Endothelial cell (in vitro differentiated cells): ENCODE measurements at places on chromosomes 13 and 19.

GRCh38 chr19:42440357-42441048, 2.2 kb downstream of the CXCL17 start:
- H3K4me1 ChIP-seq, result peaks cover 12% of the 10 kb centered on the region
- H3K36me3 ChIP-seq, result no peaks in the 10 kb centered on the region
- no peak overlapping the region for H3K27ac ChIP-seq
- DNase-seq, result peak; percentile 89
- H3K27me3 ChIP-seq, result no peaks in the 10 kb centered on the region

GRCh38 chr13:109160357-109160756, 530.9 kb downstream of the MYO16 start:
- no peak for DNase-seq
- H3K4me3 ChIP-seq, result no peak overlapping the region
- peaks cover 8% of the 10 kb centered on the region for H3K27me3 ChIP-seq
- no peaks in the 10 kb centered on the region for H3K36me3 ChIP-seq

DNA sequence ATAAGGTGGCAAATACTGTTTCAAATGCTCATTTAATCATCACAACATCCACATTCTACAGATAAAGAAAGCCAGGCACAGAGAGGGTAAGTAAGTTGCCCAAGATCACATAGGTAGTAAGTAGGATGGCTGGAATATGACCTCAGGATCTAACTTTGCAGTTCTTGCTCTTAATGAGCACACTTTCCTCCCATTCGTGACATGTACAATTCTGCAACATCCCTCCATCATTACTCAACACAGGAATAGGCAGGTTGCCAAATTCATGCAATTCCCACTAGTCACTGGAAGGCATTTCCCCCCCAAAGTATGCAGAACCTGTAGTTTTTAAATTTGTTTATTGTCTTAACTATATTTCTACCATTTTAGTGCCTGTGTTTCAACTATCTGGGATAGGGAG, 109.2 kb downstream of the OLFM4 start:
- no peaks in the 10 kb centered on the region for H3K36me3 ChIP-seq
- H3K4me1 ChIP-seq, result no peaks in the 10 kb centered on the region
- no peak overlapping the region for H3K27ac ChIP-seq
- DNase-seq, result no peak

- no peaks in the 10 kb centered on the region for H3K4me1 ChIP-seq
- peak; percentile 17 for DNase-seq
- H3K27me3 ChIP-seq, result peaks cover 2% of the 10 kb centered on the region
- no peak overlapping the region for H3K4me3 ChIP-seq
- peaks cover 19% of the 10 kb centered on the region for H3K36me3 ChIP-seq
Measured at GRCh38 chr13:49517461-49517860, 21.7 kb downstream of the PHF11 start.

DNA sequence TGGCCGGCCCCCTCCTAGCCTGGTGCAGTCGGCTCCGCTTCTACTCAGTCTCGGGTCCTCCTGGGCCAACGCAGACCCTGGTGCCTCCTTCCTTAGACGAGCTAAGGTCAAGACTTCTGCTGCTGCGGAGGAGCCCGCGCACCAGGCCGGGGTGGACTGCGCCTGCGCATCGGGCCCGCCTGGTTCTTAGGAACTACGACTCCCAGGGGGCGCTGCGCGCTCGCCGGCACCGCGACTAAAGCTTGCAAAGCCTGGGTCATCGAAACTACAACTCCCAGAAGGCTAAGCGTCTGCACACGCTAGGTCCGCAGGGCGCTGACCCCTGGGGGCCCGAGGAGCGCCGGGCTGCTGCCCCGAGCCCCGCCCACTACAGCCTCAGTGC, at the start of gene ZNF835:
TSS of gene ZNF835 (minus strand) at position 145 of the 382 bp plus-strand sequence. CDS start 6,559 bp downstream, outside the sequence.
- H3K27me3 ChIP-seq, result peaks cover 16% of the 10 kb centered on the region
- no peaks in the 10 kb centered on the region for H3K4me1 ChIP-seq

GRCh38 chr19:16429066-16429758, 42.6 kb downstream of the EPS15L1 start:
- DNase-seq, result no peak
- H3K36me3 ChIP-seq, result peaks cover 22% of the 10 kb centered on the region
- no peak overlapping the region for H3K4me3 ChIP-seq
- H3K27me3 ChIP-seq, result no peaks in the 10 kb centered on the region
- H3K27ac ChIP-seq, result no peak overlapping the region

DNA sequence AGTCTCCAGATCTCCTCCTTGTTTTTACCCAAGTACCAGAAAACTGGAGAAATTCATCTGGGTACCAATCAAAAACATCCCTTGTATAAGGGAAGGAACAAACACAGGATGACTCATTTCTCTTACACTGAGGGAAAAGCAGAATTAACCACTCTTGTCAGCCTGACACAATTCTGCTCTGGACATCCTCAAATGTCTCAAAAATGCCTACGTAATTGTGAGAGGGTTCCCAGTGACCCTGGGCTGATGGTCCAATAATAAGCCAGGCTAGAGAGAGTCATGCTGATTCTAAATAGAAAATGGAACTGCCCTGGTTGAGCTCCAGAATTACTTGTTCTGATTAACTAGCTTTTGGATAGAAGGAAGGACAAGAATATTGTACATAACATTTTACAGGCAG, 14.5 kb downstream of the ZNF708 start:
- no peak overlapping the region for H3K27ac ChIP-seq
- no peak for DNase-seq
- H3K36me3 ChIP-seq, result peaks cover 18% of the 10 kb centered on the region
- peaks cover 5% of the 10 kb centered on the region for H3K4me1 ChIP-seq
- H3K27me3 ChIP-seq, result peaks cover 2% of the 10 kb centered on the region

DNA sequence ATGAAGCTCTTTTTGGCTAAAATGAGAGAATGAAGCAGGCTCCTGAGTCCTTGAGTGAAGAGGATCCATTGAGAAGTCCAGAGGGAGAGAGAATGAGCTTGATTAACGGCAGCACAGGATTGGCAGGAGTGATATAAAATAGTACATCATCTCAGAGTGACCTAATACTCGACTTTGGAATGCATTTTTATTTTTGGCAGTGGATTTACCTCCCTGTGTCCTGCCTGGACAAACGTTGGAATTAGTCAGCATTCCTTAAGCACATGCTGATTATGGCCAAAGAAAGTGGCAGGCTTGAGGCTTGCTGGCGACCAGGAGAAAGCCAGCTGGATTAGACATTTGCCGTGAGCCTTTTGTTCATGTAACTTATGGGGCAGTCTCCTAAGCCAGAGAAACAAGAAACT, 22.9 kb downstream of the LRCH1 start:
- H3K27ac ChIP-seq, result no peak overlapping the region
- H3K36me3 ChIP-seq, result no peaks in the 10 kb centered on the region

GRCh38 chr19:47854459-47854858, 4.6 kb upstream of the TPRX2 start:
- no peaks in the 10 kb centered on the region for H3K36me3 ChIP-seq
- no peak overlapping the region for H3K4me3 ChIP-seq
- no peak for DNase-seq
- H3K27me3 ChIP-seq, result peaks cover 8% of the 10 kb centered on the region
- H3K27ac ChIP-seq, result no peak overlapping the region

DNA sequence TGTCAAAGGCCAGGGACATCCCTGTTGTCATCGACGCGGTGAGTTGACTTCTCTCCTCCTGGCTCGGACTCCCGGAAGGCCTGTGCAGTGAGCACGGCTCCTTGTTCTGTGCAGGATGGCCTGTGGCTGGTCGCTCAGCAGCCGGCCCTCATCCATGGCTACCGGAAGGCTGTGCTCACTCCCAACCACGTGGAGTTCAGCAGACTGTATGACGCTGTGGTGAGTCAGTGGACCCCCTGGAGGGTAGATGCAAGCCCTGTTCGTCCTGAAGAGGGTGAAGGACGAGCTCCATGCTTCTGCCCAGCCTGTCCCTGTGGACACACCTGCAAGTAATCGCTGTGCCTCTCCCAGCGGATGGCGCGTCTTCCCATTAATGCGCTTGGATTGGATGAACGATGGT, 19.2 kb downstream of the NAXD start:
- H3K27ac ChIP-seq, result peak overlapping the region; percentile 57
- H3K27me3 ChIP-seq, result peaks cover 2% of the 10 kb centered on the region
- peaks cover 3% of the 10 kb centered on the region for H3K4me1 ChIP-seq
- H3K36me3 ChIP-seq, result peaks cover 48% of the 10 kb centered on the region
- DNase-seq, result no peak

- no peak overlapping the region for H3K4me3 ChIP-seq
- peaks cover 7% of the 10 kb centered on the region for H3K27me3 ChIP-seq
- peak overlapping the region; percentile 63 for H3K27ac ChIP-seq
- H3K36me3 ChIP-seq, result peaks cover 4% of the 10 kb centered on the region
Measured at GRCh38 chr13:79485014-79485811, 4.3 kb downstream of the NDFIP2 start.

DNA sequence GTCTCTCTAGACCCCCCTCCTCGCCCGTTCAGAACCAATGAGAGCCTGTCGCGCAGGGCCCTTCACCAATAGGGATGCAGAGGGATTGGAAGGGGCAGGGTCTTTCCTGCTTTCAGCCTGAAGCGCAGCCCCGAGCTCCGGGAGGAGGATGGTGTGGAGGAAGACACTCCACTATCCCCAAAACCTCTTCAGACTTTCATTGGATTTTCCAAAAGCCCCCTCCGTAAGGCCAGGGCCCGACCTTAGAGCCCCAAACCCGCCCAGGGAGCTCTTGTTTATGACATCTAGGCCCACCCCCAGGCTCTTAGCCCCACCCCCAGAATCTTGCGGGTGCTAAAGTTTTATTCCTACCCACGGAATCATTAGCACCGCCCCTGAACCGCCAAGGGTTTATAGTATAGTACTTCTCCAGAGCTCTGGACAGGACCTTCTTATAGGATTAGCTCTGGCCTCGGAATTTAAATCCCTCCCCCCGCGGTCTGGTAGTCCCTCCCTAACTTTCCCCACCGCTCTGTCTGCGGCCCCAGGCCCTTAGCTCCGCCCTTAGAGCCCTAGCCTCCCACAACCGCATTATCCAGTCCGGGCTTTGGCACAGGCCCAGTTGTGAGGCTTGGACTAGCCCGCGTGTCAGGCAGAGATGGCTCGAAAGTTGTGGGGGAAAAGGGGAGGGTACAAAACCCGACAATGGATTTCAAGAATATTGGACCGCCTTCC, 6.6 kb upstream of the EML2 start:
- no peak overlapping the region for H3K27ac ChIP-seq
- H3K36me3 ChIP-seq, result peaks cover 3% of the 10 kb centered on the region
- peak; percentile 46 for DNase-seq
- H3K4me3 ChIP-seq, result no peak overlapping the region

- no peak for DNase-seq
- peaks cover under 1% of the 10 kb centered on the region for H3K36me3 ChIP-seq
- no peak overlapping the region for H3K4me3 ChIP-seq
- H3K27ac ChIP-seq, result no peak overlapping the region
- no peaks in the 10 kb centered on the region for H3K4me1 ChIP-seq
- H3K27me3 ChIP-seq, result peaks cover 11% of the 10 kb centered on the region
Measured at GRCh38 chr19:18271433-18271841, 2.8 kb downstream of the IQCN start.

DNA sequence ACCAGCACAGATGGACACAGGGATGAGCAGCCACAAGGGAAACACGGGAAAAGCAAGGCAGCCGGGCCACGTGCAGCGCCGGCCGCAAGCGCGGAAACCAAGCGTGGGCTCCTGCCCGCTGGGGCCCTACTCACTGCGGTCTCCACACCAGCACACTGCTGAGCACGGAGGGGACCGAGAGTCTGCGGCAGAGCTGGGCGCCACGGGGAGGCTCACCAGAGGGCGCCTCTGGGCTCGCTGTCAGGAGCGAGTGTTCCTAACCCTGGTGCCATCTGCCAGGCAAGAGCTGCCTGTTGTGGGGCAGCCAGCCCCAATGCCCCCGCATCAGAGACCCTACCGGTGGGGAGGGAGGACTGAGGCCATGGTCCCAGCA, 26.5 kb downstream of the MPND start:
- peaks cover 25% of the 10 kb centered on the region for H3K4me1 ChIP-seq
- DNase-seq, result peak; percentile 56

GRCh38 chr19:43726736-43727592, 11.1 kb downstream of the IRGC start:
- H3K36me3 ChIP-seq, result peaks cover 20% of the 10 kb centered on the region
- no peak overlapping the region for H3K27ac ChIP-seq
- no peak for DNase-seq
- no peaks in the 10 kb centered on the region for H3K27me3 ChIP-seq

DNA sequence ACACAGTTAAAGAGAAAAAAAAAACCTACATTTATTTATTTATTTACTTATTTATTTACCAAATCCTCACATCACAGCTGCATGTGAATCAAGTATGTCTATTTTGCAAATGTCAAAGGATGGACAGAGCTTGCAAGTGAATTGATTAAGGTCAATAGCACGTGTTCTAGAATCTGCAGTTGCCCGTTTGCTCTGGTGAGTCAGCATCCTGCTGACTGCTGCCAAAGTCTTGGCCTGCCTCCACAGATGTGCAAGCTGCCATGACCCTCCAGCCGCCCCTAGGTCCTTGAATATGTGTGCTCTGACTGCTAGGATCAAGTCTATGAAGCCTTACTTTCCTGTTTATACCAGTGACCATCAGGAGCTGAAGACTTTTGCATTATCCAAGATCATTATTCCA, 320.6 kb downstream of the GPC5 start:
- H3K27ac ChIP-seq, result no peak overlapping the region
- H3K4me1 ChIP-seq, result no peaks in the 10 kb centered on the region
- no peaks in the 10 kb centered on the region for H3K27me3 ChIP-seq
- no peak overlapping the region for H3K4me3 ChIP-seq
- H3K36me3 ChIP-seq, result no peaks in the 10 kb centered on the region
- no peak for DNase-seq

- H3K27ac ChIP-seq, result no peak overlapping the region
- no peak overlapping the region for H3K4me3 ChIP-seq
- H3K4me1 ChIP-seq, result no peaks in the 10 kb centered on the region
Measured at GRCh38 chr13:100636441-100636840, 38.2 kb downstream of the TMTC4 start.

GRCh38 chr13:60869941-60870613, 473.1 kb downstream of the TDRD3 start:
- no peaks in the 10 kb centered on the region for H3K4me1 ChIP-seq
- no peak for DNase-seq
- H3K27me3 ChIP-seq, result peaks cover 2% of the 10 kb centered on the region
- H3K27ac ChIP-seq, result no peak overlapping the region
- no peaks in the 10 kb centered on the region for H3K36me3 ChIP-seq

GRCh38 chr19:41223431-41224234, 4.6 kb downstream of the AXL start:
- DNase-seq, result no peak
- H3K4me1 ChIP-seq, result peaks cover 15% of the 10 kb centered on the region
- peak overlapping the region; percentile 42 for H3K4me3 ChIP-seq
- peaks cover 12% of the 10 kb centered on the region for H3K36me3 ChIP-seq
- H3K27me3 ChIP-seq, result peaks cover 14% of the 10 kb centered on the region

DNA sequence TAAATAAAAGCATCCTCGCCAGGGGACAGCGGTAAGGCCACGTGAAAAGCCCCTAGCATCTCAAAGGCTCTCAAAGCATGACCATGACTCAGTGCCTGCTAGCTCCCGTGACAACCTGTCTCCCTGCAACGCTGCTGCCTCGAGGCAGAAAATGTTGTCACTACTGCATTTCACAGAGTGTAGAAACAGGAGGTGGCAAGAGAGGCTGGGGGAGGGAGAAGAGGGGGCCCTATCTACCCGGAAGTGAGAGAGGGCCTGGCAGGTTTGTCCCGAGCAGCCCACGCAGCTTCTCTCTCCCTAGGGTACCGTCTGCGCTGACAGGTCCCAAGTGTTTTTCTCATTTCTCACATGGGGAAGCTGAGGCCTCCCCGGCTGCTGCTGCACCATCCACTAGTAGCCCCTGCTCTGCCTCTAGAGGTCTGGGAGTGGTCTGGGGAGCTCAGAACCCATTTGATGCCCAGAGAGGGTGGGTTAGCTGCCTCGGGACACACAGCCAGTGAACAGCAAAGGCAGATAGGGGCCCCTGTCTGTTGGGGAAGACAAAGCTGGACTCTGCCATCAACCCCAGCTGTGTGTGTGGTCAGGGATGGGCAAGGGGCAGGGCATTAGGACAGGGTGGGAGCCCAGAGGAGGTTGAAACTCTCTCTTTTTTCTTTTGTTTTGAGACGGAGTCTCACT, 3.7 kb downstream of the TINCR start:
- no peaks in the 10 kb centered on the region for H3K4me1 ChIP-seq
- no peak overlapping the region for H3K4me3 ChIP-seq
- peaks cover 11% of the 10 kb centered on the region for H3K27me3 ChIP-seq
- no peak overlapping the region for H3K27ac ChIP-seq
- no peaks in the 10 kb centered on the region for H3K36me3 ChIP-seq
